ENCODE measurements at places on chromosomes 16 and 17.

DNA sequence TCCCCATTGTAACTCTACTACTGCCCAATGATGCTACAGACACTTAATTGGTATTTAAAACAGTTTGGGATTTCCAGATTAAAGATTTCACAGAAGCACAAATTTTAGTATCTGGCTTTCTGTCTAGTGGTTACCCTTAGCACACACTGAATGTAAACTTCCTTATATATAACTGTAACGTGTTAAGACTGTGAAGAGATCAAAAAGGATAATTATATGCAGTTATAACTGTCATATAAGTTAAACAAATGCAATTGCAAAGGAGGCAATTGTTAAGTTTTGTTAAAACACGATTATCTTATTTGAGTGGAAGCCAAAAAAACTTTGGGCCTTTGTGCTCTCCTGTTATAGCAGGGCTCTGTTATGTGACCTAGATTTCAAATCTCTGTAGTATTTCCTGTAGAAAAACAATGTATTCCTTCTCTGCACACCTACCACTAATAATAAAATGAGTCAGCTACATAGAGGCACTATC, 147.9 kb downstream of the STXBP4 start:
- DNase-seq, result no peak

- no peak for DNase-seq
Observed at GRCh38 chr16:78768718-78769117, 669.3 kb downstream of the WWOX start.

DNA sequence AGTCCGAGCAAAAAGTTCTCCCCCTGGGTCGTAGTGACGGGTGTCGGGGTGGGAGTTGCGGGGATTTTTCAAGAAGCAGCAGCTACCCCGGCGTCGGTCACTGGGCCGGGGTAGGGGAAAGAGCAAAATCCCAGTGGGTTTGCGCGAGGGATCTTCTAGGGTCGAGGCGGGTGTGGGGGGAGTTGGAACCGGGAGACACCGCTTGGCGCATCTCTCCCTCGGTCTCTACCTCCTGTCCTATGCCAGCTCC, 2.3 kb upstream of the UBTF start:
- no peak for DNase-seq

GRCh38 chr16:46569231-46569735, 51.9 kb downstream of the SHCBP1 start:
- DNase-seq, result no peak

DNA sequence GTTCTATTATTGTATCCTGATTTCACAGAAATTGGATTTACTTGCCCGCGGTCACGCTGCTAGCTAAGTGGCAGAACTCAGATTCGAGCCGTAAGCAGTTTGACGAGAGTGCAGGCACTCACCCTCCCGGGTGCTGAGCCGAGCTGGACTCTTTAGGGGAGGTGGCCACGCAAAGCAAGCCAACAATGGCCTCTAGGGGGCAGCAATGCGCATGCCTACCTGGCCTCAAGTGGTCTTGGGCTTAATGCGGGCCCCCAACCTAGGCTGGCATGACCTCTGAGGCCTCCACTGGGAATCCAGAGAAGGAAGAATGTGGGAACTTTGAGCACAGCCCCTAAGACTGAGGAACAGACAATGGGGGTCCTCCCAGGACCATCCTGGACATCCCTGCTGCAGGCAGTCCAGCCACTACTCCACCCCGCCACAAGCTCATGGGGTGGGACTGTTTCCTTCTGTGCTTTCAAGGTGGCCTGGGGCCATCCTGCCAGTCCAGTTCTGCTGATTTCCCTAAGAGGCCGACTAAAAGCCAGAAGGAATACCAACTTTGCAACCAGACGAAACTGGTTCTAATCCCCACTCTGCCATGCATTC, 276.5 kb downstream of the XYLT1 start:
- DNase-seq, result peak; percentile 7

DNA sequence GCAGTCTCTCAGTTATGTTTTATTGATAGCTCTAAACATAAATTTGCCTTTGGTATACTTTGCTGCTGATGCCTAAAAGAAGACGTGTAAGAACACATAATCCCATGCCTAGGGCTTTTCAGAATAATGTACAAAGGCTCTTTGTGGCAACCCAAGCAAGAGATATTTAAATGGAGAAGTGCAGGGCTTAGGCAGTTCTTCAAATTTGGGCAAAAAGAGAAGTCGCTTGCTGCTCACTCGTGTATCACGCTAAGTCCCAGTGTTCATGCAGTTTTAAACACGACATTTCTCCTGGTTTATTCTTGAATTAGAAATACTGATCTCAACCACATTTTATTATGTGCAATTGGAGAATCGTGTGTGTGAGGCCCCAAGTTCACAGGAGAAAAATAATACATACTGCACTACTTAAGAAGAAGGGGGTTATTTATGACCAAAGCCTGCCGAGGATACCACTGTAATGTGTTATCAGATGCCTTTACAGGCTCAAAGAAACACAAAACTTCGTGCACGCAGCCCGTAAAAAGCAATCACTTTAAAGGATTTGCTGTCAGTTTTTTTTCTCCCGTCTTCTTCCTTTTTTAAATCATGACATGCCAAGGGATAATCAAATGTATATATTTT, 22.5 kb upstream of the IRX6 start:
- DNase-seq, result no peak

GRCh38 chr17:58060596-58061191, 22.5 kb upstream of the DYNLL2 start:
- peak; percentile 79 for DNase-seq

DNA sequence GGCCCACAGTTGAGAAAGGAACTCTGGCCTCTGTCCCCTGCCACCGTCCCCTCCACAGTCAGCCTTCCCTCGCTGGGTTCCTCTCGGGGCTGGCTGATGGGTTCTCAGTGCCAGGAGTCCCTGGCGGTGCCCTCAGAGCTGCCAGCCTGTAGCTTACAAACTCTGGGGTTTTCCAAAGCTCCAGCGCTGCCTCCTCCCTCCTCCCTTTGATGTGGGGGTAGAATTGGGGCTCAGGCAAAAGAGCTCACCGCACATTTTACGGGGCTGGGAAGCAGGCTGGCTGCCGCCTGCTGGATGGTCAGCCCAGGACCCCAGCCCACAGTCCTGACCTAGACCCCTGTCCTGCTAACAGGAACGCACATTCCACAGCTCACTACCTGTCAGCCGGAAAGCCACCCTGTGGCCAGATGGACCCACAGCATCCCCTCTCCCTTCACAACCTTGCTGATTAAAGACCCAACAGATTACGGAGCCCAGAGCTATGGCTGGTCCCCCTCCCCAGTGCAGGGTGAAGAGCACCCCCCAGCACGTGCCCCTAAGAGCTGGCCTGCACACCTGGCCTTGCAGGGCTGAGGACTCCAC, 6.0 kb downstream of the VASN start:
- no peak for DNase-seq

All from NCI-H1694 (cell line).